ENCODE measurements at places on chromosomes 2 and 18.

DNA sequence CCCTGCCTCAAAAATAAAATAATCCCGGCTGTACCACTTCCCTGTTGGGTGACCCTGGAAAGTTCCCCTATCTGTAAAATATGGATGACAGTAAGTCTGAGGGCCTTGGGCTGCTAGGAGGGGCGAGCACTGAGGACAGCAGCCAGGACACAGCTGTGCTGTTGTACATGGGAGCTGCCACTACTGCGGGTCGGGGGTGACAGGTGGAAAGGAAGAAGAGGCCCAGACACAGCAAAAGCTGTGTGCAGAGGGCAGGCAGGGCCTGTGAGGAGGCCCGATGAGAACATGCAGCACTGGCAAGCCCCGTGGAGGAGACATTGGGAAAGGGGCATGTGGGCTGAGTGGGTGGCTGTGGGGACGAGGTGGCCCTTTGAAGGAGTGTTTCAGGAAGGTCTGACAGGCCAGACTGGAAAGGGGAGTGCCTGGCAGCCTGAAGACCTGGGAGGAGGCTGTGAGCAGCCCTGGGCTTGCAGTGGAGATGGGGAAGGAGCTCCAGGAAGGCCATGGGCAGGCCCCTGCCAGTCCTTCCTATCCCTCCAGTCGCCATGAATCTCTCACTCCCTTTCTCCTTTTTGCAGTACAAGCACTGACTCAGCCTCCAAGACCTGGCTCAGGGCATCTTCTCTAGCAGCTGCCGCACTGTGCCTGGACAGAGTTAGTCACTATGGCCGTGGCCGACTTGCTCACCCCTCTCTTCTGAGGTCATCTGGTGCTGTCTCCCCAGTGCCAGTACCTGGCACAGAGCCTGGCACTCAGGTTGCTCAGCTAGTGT lies 28.9 kb upstream of the SEMA4C start:
- DNase-seq = no peak

GRCh38 chr2:74096052-74096451 lies 51.7 kb downstream of the BOLA3 start:
- DNase-seq = no peak

GRCh38 chr2:18117592-18117991 lies 239.1 kb downstream of the KCNS3 start:
- DNase-seq = peak; percentile 78

- DNase-seq = no peak
Measured at GRCh38 chr2:105641389-105641811, 103.3 kb upstream of the NCK2 start.

GRCh38 chr18:46252759-46253158 lies 148.6 kb downstream of the HAUS1 start:
- DNase-seq = no peak

GRCh38 chr2:64565949-64566710 lies 42.0 kb downstream of the AFTPH start:
- DNase-seq = no peak

DNA sequence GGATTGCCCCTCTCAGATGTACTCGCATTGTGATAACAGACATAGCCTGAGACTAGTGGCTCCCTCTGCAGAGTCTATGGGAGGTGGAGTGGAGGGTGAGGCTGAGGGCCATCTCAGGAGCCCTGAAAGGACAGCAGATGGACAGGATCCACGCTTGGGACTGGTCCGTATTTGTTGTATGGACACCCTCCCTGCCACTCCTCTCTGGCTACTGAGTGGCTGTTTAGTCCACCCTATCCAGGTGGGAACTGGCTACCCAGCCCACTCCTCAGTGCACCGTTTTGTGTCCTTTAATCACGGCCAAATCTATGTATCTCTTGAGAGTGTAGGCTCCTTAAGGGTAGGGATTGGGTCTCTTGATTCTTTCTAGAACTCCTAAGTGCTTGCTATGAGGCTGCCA lies 4.5 kb upstream of the GLI2 start:
- no peak for DNase-seq

DNA sequence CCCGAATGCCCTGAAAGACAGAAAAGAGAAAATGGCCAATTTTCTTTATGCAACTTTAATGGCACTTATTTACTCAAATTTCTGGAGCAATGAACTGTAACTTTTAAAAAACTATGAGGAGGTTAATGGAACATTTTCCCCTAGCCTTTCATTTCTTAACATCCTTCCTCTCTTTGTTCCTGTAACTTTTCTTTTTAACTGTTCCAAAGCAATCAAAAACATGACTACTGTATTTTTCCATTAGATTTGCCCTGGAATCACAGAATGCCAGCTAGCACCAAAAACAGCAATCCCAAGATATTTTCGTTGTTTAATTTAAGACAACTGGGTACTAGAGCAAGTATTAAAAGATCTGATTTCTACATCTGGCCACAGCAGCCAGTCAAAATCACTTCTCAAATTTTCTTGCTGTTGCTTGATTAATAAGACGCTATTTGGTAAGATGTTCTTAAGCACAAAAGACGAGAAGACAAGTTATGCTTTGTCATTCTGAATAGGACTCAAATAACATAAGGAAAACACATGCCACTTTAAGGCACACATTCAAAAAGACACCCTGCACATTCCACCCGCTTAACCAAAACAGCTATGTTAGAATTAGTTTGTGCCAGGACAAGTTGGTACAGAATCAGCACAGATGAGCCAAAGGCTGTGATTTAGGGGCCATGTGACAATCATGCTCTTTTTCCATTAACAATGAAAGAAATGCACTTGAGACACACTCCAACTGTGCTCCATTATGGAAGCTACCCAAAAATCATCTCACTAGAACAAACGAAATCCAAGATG lies 3.6 kb downstream of the STARD7 start:
- no peak for DNase-seq

GRCh38 chr18:13487237-13487636 lies 239.1 kb downstream of the FAM210A start:
- DNase-seq = no peak

DNA sequence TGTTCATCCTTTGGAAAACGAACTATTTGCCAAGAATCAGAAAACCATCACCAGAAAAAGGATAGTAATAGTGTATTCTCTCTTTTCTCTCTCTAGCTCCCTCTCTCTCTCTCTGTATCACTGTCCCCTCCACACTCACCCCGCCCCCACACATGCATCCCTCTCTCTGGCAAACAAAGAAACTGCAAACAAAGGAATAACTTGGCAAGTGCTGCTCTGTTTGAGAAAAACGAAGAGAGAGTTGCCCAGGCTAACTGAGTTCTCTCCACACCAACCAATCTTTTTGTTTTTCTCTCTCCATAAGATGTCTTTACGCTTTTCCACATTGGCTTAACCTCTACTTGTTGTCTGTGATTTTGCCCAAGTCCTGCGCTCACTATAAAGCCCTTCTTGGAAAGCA lies 316.2 kb downstream of the EPHA4 start:
- DNase-seq = peak; percentile 70

DNA sequence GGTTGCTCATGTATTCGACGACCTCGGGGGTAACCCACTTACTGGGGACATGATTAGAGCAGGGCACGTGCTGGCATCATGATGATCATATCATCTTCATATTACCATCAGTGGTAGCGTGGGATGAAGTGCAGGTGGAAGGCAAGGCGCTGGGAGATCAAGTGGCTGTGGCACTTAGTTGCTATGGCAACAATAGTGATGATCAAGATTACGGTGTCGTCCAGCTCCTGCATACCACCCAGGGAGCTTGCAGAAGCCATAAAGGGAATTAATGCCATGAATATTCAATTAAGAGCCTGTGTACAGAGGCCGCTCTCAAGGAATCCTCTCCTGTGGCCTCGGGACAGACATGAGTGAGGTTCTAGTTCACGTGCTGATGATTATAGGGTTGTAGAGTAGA lies 237.2 kb upstream of the COPS8 start:
- peak; percentile 31 for DNase-seq

- DNase-seq = no peak
Measured at GRCh38 chr2:134410006-134410405, 156.1 kb downstream of the MGAT5 start.

DNA sequence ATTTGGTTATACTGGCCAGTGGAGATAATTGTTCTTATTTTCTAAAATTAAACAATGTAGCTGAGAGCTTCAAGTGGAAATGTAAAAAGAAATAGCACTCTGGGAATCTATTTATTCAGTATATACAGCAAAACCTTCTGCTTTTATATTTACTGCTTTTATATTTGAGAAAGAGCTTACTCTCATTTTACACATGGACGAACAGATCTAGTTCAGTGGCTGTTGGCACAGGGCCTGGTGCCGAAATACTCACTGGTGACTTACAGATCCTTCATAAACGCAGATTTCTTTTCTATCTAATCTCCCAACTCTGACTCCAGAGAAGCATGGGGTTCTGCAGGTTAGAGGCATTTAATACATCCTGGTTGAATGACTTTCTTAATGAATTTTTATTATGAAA lies 266.2 kb downstream of the ASXL3 start:
- no peak for DNase-seq

GRCh38 chr2:133886735-133887675 lies 318.7 kb upstream of the NCKAP5 start:
- peak; percentile 93 for DNase-seq

- peak; percentile 20 for DNase-seq
Measured at GRCh38 chr2:196170606-196171247, 651 bp downstream of the STK17B start.

GRCh38 chr2:207879536-207879935 lies 109.8 kb upstream of the FZD5 start:
- no peak for DNase-seq

GRCh38 chr2:109613081-109613921 lies 465 bp downstream of the SEPTIN10 start:
- DNase-seq = peak; percentile 55

DNA sequence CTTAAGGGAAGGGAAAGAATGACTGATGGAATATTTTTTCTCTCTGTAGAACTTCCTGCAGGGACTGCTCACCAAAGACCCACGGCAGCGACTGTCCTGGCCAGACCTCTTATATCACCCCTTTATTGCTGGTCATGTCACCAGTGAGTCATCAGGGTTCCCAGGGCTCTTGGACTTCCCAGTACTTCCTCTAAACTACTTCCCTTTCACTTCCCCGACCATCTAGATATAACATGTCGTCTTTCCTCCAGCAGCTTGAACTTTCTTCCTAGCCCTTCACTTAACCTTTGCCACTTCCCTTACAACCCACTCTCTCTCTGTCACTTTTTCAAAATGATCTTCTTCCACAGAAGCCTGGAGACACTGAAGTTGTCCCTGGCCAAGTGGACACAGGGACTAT lies 7.2 kb downstream of the STK36 start:
- DNase-seq = no peak

- DNase-seq = no peak
Measured at GRCh38 chr2:203175371-203175770, 63.4 kb upstream of the CYP20A1 start.

GRCh38 chr2:47719099-47719498 lies 63.8 kb upstream of the MSH6 start:
- no peak for DNase-seq

DNA sequence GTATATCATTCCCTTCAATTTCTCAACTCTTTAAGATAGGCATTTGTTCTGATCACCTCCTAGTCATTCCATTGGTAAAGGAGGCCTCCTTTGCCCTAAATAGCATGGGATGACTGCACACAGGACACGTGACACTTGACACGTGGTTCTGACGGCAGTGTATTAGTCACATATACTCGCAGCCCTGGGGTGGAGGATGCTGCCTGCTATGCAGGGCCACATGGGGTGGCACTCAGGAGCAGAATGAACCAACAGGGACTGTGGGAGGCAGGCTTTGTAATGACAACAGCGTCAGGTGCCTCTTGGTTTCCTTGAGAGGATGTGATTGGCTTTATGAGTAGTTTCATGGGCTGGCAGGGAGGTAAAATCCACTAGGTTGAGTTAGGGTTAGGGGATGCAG lies 9.3 kb upstream of the KCNS3 start:
- no peak for DNase-seq

DNA sequence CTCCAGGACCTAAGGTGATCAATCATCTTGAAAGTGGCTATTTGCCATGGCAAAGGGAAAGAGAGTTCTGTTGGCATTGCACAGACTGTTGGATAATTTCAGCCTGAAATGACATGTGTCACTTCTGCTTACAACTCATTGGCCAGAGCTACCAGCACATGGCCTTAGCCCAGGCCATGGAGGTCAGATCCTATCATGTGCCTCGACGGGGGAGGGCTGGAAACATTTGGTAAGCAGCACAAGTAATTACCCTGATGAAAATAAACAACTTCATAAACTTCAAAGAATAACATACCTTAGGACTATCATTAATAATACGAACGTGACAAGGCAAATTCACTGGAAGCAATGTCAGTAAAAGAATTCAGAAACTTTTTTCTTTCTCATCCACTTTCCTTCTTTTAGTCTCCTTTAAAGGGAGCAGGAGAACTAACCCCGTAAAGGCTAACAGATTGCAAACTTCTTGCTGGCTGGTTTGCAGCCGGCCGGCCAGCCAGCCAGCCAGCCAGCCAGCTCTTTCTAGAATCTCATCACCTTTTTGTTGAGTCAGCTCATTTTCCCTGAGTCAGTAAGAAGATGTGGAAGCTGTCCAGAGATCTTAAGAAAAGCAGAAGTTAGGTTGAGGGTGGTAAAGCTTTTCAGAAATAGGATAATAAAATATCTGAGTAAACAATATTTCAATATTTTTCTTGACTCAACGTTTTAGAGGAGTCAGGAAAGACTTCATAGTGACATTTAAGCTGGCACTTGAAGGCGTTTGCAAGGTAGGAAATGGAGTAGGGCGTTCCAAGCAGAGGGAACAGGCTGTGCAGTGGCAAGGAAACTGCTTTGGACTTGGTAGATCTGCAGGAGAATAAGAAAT lies 31.9 kb downstream of the CNRIP1 start:
- DNase-seq = peak; percentile 15

DNA sequence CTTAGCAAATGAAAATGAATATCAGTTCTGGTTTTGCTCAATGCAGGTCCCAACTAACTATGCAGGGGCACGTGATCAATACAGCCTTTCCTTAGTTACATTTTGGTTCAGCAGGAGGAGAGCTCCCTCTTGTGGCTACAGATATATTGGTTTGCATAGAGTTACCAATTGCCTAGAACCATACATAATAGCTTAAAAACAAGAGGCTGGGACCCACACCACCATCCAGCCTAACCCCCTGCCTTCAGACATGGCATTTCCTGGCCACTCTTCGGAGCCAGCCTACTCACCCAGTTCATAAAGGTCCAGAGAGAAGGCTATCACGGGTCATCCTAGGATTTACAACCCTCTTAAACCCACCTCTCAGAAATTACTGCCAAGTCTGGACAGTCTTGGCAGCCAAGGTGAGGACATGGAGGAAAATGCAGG lies 10.5 kb downstream of the CCDC93 start:
- DNase-seq = peak; percentile 87

GRCh38 chr2:223532161-223532560 lies 70.0 kb downstream of the SCG2 start:
- no peak for DNase-seq

- no peak for DNase-seq
Measured at GRCh38 chr2:12070581-12070980, 324.1 kb downstream of the LPIN1 start.

DNA sequence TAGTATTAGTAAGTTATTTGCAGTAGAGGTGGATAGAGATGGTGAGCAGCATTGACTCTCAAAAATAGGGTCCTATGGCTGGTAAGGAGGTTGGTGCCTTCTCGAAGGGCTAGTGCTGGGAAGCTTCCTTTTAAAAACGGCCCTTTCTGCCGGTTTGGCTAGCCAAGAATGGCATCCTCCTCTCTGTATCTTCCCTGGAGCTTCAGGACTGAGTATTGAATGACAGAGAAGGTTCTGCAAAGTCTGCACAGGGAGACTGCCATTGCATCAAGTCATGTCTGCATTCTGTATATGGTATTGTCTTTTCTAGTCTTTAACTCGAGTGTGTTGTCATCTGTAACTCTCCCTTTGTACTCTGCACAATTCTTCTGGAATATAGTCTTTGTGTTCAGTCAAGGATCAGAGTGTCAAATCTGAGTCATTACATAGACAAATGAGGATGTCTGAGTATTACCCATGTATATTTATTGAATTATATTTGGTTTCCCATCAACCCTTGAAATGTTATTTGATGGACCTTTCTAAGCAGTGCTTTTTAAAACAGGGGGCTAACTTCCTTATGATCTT lies 1.1 kb downstream of the LDLRAD4 start:
- DNase-seq = no peak

All from GM23338 (cell line).